ENCODE measurements at places on chromosomes 5 and 9.

GRCh38 chr9:127903557-127904475, 4.4 kb upstream of the ST6GALNAC6 start:
- DNase-seq = no peak

DNA sequence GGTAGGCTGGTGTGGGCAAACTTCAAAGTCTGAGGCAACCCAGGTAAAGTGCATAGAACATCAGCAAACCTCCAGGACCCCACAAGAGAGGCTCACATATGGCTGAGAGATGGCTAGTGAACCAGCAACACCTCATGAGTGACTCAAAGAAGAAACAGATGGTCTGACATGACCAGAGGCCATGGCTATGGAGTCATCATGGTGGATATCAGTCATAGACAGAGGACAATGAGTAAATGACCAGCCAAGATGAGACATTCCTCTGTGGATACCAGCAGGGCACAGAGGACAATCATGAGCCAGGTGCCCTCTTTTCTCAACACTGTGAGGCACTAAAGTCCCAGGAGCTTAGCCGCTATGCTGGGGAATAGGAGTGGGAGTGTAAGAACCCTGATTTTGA, 180.8 kb downstream of the RASEF start:
- DNase-seq = peak; percentile 14

- peak; percentile 35 for DNase-seq
Observed at GRCh38 chr9:128420651-128421481, at the start of gene CERCAM. Gene CERCAM (plus strand): TSS chr9:128420857. CDS start chr9:128420878, 21 bp downstream.

DNA sequence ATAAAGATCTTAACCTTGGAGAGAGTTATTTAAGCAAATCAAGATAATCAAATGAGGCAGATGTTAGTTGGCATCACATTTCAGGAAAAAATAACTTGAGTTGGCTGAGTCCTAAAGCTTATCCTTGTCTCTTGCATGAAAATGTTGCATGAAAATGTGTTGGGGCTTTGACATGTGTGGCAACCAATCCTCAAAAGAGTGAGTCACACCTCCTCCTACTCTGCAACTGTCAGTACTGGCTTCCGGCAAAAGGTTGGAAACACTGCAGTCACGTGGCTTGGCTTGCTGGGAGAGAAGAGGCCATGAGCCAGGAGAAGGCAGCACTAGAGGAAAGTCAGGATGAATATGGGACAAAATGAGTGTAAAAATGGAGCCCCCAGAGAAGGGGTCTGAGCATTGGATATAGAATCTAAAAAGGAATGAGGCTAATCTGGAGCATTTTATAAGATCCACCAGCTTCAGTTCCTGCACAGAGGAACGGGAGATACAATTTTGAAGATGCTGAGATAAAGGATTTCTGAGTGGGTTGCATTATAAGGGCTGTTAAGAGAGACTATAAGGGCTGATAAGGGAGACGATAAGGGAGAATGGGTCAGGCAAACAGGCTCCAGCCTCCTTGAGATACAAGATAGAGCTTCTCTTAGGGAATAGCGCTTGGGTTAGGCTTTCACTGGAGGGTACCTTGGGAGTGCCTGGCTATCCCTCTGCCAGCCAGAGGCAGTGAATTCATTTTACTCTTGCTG, 43.1 kb downstream of the SPATA31D1 start:
- DNase-seq = peak; percentile 91

DNA sequence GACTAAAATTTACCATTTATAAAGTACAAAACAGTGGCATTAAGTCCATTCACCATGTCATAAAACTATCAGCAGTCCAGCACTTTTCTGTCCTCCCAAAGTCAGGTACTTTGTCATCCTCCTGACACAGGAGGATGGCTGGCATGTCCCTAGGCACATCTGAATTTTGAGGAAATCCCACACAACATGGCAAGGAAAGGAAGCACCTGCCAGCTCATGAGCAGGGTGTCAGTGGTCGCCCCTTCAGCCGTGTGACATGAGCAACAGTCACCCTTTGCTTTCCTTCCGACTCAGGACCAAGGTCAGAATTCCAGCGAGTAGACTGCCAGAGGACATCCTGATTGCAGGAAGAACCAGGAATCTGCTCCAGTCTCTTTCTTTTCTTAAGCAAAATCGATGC, 77.1 kb downstream of the PPARGC1B start:
- no peak for DNase-seq

- DNase-seq = no peak
Observed at GRCh38 chr9:106726070-106726815, 136.7 kb upstream of the ZNF462 start.

Data from iris pigment epithelial cell (primary cell).